ENCODE measurements at places on chromosomes 6 and 20.

- no peak for DNase-seq
Measured at GRCh38 chr6:132471787-132472186, 41.1 kb downstream of the STX7 start.

GRCh38 chr20:34638039-34638292 is 38.9 kb downstream of the PIGU start:
- DNase-seq: no peak

- peak; percentile 74 for DNase-seq
Measured at GRCh38 chr6:169780571-169781091, 29.2 kb downstream of the ERMARD start.

DNA sequence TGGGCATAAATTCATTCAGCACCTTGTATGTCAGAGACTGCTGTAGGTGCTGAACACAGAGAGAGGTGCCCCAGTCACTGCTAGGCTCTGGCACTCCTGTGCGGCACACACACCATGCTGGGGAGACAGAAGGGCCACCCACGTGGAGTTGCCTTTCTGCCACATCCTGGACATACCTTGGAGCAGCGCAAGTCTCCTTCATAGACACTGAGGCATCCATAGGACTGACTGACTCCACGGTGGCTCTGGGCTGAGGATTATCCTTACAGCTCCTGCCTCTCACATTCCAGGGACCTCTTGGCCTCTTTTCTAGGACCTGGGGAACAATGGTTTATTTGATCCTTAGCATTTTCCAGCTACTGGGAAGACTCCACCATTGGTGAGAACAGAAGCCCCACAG is 26.0 kb upstream of the SLC22A23 start:
- DNase-seq: no peak

- DNase-seq: no peak
Measured at GRCh38 chr20:32128167-32128566, 18.7 kb downstream of the TM9SF4 start.

DNA sequence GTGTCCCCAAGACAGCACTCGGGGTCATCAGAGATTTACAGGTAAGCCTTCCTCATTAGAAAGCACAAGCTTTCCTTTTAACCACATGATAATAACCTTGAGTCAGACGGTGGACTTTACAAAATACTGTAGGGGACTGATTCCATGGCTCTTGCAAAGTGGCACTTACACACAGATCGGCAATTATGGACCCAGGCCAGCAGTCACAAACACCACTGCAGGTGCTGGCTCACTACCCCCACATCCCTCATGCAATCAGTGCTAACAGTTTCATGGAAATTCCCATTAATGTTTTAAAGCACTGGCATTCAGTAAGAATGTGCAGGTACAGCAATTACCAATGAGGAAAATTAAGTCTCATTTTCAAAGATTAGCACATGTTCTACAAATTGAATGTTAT is 516.5 kb downstream of the PRKN start:
- DNase-seq: no peak

All from astrocyte of the hippocampus (primary cell).